Esophagus (tissue), 2 donors: ENCODE measurements at places on chromosomes 1 and 21. TPM values are rescaled to one million over a fixed set of nuclear protein-coding genes. Genes with fewer than 3 reads are reported as not detected.

The GLMN gene
- 7.5 TPM for polyA plus RNA-seq

The LCE1B gene
- polyA plus RNA-seq = not detected

The MXRA8 gene
- polyA plus RNA-seq = 7.5 TPM

The DR1 gene
- 7.0 TPM for polyA plus RNA-seq

The RIPK4 gene
- polyA plus RNA-seq = 51.7 TPM

The RBM15 gene
- polyA plus RNA-seq = 2.0 TPM

The KPRP gene
- polyA plus RNA-seq = 0.44 TPM

The KCNA2 gene
- polyA plus RNA-seq = 0.15 TPM

The ZRANB2 gene
- 29.5 TPM for polyA plus RNA-seq

The KRTAP10-4 gene
- polyA plus RNA-seq = not detected

The DRAXIN gene
- 0.02 TPM for polyA plus RNA-seq

The TMEM183A gene
- 38.6 TPM for polyA plus RNA-seq

The AMY1B gene
- polyA plus RNA-seq = not detected

The GABRD gene
- 0.27 TPM for polyA plus RNA-seq

The PDZK1IP1 gene
- polyA plus RNA-seq = 126 TPM

The NES gene
- polyA plus RNA-seq = 2.4 TPM

The SELENON gene
- 21.4 TPM for polyA plus RNA-seq

The ZYG11A gene
- 0.79 TPM for polyA plus RNA-seq

The PGLYRP3 gene
- 9.9 TPM for polyA plus RNA-seq

The CFAP126 gene
- polyA plus RNA-seq = not detected

The LCE3E gene
- 5.0 TPM for polyA plus RNA-seq

The ASTN1 gene
- not detected for polyA plus RNA-seq

The PROX1 gene
- 0.18 TPM for polyA plus RNA-seq

The GREM2 gene
- polyA plus RNA-seq = 1.0 TPM

The NBL1 gene
- 91.7 TPM for polyA plus RNA-seq

The KIAA0040 gene
- 2.3 TPM for polyA plus RNA-seq
